ENCODE measurements at places on chromosomes 4 and X.

DNA sequence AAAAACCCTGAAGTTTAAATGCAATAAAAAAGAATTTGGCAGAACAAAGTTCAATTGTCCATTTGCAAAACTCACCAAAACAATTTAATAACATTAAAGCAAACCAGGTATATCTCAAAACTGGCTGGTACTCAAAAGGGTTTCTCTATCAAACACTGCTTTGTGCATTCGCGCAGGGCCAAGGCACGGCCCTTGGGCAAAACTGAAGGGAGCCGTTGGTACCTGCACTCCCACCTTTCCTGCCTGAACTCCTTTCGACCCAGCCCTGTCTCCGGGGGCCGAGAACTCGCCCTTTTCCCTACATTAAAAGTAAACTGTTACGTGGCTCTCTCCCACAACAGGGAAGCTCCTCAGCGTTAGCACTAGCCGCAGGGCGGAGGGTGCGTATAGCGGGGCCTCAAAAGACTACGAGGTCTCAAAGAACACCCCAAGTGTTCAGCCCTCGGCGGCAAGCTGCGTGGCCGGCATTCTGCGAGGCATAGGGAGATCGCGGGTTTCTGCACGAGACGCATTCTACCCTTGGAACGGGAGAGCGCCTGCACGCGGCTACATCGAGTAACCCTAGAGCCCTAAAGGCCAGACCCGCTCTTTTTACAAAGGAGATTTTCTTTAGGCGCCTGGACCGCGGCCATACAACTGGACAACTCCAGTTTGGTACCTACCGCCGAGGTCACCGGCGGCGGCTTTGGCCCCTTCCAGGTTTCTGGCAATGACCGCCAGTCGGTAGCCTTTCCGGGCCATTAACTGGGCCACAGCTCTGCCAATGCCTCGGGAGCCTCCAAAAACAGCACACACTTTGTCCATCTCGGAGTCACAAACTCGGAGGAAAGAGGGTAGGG is 550 bp downstream of the CBR4 start:
- DNase-seq = peak; percentile 84

DNA sequence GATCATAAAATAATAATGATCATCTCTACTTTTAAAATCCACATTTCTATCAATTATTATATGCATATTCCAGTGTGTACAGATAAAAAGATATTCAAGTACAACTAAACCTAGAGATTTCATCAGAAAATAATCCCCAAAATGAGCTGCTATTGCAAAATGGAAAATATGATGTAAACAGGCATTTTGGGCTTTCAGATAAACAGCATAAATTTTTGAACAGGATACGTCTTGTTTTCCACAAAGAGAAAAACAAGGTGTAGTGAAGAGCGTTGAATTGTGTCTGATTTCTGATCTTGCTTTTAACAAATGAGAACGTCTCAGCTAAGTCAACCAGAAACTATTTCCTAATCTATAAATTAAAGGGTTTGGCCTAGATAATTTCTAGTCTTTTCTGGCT is 349.6 kb upstream of the FTHL17 start:
- DNase-seq = no peak

DNA sequence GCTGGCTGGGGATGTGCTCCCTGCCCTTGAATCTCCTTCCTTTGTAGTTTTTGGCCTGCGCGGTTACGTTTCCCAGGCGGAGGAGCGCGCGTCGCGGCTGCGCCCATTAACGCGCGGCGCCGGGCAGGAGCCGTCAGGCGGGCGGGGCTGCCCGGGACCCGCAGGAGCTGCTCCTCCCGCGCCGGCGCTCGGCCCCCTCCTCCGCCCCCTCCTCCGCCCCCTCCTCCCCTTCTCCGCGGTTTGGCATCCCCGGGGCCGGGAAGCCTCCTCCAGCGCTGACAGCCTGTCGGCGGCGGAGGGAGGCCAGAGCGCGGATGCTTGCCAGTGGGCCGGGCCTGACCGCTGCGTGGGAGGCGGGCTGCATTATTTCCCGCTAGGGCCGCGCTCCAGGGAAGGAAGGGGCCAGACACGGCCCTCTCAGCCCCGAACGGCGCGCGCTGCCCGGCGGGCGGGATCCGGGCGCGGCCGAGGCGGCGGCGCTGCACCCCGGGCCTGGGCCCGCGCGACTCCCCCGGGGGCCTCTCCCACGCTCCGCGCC is at the start of gene DCLK2:
DCLK2 (plus strand) TSS at position 405 of the 538 bp plus-strand sequence. CDS start 583 bp downstream, outside the sequence.
- peak; percentile 59 for DNase-seq

GRCh38 chrX:121832446-121832845 is 785.0 kb downstream of the GLUD2 start:
- no peak for DNase-seq

DNA sequence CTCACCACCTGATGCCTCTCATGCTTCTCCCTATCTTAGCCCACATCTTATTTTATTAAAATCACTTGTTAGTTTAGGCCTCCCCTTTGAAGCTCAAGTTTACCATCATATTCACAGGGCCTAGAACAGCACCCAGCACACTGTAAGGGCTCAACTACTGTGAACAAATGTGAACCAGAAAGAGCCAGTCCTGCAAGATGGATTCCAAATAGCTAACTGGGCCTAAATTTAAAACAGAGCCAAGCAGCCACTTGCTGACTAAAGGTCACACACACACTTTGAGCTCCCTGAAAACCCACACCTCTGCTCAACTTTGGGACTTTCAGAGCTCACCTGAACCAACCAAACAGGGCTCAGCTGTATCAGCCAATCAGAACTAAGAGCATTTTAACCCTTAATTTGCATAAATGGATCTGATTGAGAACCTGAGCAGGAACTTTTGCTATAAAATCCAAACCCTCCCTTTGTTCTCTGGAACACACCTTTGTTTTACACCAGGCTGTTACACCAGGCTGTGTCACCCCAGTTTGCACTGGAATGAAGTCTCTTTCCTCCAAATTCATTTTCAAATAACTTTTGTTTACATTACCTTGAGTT is 62.1 kb upstream of the EXOC1L start:
- no peak for DNase-seq
